ENCODE measurements at places on chromosomes 2 and 18.

GRCh38 chr2:217959723-217960122 lies 43.1 kb downstream of the TNS1 start:
- DNase-seq = no peak

DNA sequence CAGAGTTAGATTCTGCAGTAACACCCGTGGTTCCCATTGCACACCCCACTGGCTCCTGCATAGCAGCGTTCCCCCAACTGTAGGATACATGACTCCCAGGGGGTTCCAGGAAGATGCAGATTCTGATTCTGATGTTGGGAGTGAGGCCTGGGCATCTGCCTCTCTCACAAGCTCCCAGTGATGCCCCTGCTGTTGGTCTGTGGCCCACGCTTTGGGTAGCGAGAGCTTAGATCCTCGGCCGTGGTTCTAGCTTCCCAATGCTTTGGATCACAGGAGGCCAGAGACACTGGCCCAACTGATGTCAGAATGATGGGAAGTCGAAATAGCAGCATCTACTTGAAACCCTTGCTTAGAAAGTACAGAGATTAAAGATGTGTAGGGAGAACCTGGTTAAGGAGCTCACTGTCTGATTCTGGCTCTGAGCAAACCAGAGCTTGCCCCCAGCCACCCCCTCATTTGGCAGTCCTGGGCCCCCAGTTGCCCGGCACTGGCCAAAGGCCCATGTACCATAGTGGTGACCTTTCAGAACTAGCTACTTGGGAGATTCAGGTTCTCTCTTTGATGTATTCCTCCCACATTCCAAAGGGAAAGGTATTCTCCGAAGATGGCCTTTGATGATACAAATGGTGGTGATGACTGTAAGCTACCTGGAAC lies 197.5 kb downstream of the FAM210A start:
- DNase-seq = no peak

DNA sequence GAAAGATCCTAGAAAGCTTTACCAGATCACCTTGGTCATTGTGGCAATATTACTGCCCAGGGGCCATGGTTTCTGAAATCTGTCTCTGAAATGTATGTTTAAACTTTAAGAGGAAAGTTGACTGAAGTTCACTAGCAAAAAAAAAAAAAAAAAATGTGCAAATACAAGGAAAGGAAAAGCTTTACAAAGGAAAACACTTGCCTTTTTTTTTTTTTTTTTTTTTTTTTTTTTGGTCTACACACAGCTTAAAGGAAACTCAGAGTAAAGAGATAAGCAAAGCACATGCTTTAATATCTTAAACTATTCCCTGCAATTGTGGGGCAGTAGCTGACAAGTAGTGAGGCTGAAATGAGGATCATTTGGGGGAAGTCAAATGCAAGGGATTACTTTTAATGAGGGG lies 174.2 kb upstream of the EPAS1 start:
- no peak for DNase-seq

- DNase-seq = no peak
These were observed 101.5 kb downstream of the VAPA start for GRCh38 chr18:10015288-10015701.

DNA sequence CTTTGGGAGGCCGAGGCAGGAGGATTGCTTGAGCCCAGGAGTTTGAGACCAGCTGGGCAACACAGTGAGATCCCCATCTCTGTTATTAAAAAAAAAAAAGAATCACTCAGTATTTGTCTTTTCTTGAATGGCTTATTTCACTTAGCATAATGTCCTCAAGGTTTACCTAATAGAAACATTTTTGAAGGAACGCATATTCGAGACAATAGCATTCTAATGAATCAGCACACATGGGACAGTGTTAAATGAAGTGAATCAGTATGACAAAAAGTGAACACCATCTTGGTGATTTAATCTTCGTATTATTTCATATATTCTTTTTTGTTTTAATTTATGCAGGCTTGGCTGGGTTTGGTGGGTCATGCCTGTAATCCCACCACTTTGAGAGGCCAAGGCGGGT lies 44.7 kb downstream of the WIPF1 start:
- DNase-seq = no peak

DNA sequence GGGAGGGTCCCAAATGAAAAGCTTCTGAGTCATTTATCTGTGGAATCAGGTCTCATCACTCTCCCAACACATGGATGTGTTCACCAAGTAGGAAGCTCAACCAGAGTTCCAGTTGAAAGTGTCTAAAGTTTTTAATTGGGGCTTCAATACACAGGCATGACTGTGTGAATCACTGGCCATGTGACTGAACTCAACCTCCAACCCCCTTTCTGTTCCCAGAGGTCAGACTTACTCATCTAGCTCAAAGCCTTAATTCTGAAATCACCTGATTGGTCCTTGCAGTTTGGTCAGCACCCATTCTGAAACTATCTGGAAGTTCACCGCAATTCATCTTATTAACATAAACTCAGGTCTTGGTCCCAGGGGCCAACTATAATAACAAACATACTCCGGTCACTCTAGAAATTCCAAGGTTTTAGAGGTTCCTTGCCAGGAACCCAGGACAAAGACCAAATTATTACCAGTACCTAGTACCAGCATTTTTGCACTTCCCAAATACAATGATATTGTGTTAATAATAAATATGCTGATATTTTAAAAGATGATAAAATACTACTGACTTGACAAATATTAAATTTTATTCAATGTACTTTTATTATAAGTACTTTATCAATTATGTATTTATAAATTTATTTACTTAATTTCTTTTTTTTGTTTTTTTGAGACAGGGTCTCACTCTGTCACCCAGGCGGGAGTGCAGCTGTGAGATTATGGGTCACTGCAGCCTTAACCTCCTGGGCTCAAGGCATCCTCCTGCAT lies 10.7 kb upstream of the RBM45 start:
- DNase-seq = no peak

DNA sequence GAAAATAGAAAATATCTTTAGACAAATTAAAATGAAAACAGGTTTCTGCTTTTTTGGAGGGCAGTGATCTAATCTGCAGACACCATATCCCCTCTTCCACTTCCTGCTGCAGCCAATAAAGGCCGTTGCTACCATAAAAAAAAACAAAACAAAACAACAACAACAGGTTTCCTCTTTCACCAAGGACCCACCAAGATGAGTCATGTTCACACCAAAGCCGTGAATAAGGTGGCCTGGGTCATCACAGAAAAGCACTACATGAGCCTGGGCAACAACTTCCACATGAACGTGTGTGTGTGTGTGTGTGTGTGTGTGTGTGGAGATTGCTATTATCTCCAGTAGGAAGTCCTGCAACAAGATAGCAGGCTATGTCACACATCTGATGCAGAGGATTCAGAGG lies 24.8 kb upstream of the TFCP2L1 start:
- no peak for DNase-seq

GRCh38 chr2:78486565-78486964 lies 538.9 kb upstream of the REG3G start:
- no peak for DNase-seq

GRCh38 chr2:185665251-185665814 lies 73.3 kb upstream of the FSIP2 start:
- no peak for DNase-seq

- no peak for DNase-seq
These were observed 684.8 kb downstream of the SOCS6 start for GRCh38 chr18:70973626-70974025.

GRCh38 chr2:213121690-213122089 lies 29.7 kb downstream of the IKZF2 start:
- no peak for DNase-seq

Data from activated T-cell treated with anti-CD3 and anti-CD28 coated beads, Interleukin-2, amount 50 U/mL, for 48 hours (primary cell).